Activated CD8-positive, alpha-beta T cell treated with anti-CD3 and anti-CD28 coated beads, Interleukin-2, amount 10 ng/mL, durations not matched to agents 7 days and 5 days (primary cell): ENCODE measurements at places on chromosomes 6 and 20. TPM values are rescaled to one million over a fixed set of nuclear protein-coding genes. Genes with fewer than 3 reads are reported as not detected.

- H3K4me3 ChIP-seq = no peak overlapping the region
- no peak for DNase-seq
- peaks cover 11% of the 10 kb centered on the region for H3K27me3 ChIP-seq
- no peak overlapping the region for H3K27ac ChIP-seq
- no peaks in the 10 kb centered on the region for H3K4me1 ChIP-seq
These were observed 90.2 kb downstream of the DLGAP4 start for GRCh38 chr20:36396340-36396739.

GRCh38 chr6:131292145-131292938 lies 157.1 kb downstream of the AKAP7 start:
- no peaks in the 10 kb centered on the region for H3K27me3 ChIP-seq
- peaks cover 5% of the 10 kb centered on the region for H3K36me3 ChIP-seq
- H3K4me3 ChIP-seq = no peak overlapping the region
- peaks cover 12% of the 10 kb centered on the region for H3K4me1 ChIP-seq
- H3K27ac ChIP-seq = peak overlapping the region; percentile 23

GRCh38 chr20:51182571-51182970 lies 159.7 kb upstream of the KCNG1 start:
- no peaks in the 10 kb centered on the region for H3K4me1 ChIP-seq
- peaks cover 15% of the 10 kb centered on the region for H3K27me3 ChIP-seq
- no peak for DNase-seq
- no peak overlapping the region for H3K4me3 ChIP-seq

DNA sequence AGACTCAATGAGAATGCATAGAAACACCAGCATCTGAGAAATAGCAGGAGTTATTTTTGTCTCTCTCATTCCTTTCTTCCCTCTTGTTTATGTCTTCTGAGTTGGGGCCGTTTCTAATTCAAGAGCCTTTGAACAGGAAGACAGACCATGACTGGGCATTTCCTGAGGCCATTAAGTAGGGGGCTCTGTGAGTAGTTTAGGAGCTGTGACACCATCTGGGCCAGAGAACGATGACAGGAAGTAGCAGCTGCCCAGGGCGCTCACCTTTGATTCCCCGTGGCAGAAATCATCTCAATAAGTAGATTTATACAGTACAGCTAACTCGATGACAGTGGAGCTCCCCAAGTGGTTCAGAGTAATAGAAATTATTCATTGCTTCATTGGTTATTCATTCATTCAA lies 298.4 kb upstream of the PLN start:
- H3K4me3 ChIP-seq = no peak overlapping the region

DNA sequence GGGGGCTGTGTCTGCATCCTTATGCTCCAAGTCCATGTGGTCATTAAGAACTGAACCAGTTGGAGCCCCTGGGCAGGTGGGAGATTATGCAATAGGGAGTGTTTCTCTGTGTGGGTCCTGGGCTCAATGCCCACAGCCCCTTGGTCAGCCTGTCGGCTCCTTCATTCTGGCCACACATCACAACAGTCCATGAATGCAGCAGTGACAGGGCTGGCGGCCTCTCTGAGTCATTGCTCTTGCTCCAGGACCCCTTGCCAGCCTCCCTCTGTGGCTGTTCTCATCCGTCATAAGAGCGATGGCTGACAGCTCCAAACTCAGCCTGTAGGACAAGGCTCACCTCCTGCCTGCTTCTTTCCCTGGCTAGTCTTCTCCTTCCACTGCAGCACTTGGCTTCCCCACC lies 609.5 kb upstream of the CDH4 start:
- H3K4me1 ChIP-seq = no peaks in the 10 kb centered on the region
- H3K4me3 ChIP-seq = no peak overlapping the region

DNA sequence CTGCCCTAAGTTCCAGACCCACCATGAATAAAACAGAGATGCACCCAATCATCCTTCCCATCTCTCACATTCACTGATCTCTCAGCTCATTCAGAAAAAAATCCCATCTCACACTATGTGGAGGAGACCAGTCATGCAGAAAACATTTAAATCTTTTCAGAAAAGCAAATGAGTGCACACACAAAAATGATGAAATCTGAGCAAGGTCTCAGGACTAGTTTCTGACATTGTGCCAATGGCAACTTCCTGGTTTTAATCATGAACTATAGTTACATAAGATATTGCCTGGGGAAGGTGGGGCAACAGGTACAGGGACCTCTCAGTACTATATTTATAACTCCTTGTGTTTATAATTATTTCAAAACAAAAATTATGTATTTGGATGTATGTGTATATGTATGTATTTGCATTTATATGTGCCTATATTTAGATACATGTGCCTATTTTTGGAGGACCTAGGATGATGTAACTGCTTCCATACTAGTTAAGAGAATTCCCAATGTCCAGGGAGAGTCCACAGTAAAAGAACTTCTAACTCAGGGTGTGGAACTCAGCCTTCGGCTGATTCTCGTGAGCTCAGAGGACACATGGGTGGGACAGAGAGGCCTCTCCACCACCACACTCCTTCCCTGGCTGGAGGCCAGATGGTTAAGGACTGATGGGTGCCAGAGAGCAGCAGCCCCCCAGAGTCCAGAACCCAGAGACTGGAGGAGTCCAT lies 71.7 kb upstream of the MAP3K4 start:
- no peak for DNase-seq
- H3K27ac ChIP-seq = no peak overlapping the region
- H3K27me3 ChIP-seq = no peaks in the 10 kb centered on the region
- no peak overlapping the region for H3K4me3 ChIP-seq
- H3K36me3 ChIP-seq = no peaks in the 10 kb centered on the region

- peaks cover 6% of the 10 kb centered on the region for H3K27me3 ChIP-seq
- DNase-seq = no peak
- no peaks in the 10 kb centered on the region for H3K4me1 ChIP-seq
- no peak overlapping the region for H3K4me3 ChIP-seq
These were observed 18.7 kb downstream of the SRXN1 start for GRCh38 chr20:634148-634925.

- no peaks in the 10 kb centered on the region for H3K36me3 ChIP-seq
- H3K4me1 ChIP-seq = no peaks in the 10 kb centered on the region
- no peak overlapping the region for H3K27ac ChIP-seq
- H3K4me3 ChIP-seq = no peak overlapping the region
These were observed 313.2 kb downstream of the TFAP2A start for GRCh38 chr6:10101551-10102252.

DNA sequence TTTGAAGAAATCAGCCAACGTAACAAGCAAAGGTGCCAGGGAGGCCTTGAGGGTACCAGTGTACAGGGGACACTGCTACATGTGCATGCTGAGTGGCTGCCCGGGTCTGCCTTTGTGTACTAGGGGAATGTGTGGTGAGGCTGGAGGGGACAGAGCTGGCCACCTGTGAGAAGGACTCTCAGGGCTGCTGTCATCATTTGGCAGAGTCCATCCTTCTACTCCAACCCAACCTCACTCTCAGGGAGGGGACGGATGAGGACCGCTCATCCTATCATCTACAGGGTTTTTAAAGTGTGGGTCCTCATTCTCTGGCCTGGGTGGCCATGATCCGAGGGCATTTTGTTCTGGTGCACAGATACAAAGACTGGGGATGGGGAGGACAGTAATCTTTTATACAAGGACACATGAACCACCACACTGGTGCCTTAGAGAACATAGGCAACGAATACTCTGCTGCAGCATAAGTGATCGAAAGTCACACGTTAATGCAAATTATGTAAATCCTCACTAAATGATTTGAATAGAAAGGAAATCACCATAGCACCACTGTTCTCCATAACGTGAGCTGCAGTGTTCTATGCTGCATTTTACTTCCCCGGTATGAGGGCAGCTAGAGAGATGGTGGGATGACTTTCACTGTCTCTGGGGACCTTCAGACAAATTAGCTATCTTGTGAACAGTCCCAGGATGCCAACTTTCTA lies 181.4 kb downstream of the GMPR start:
- H3K27me3 ChIP-seq = no peaks in the 10 kb centered on the region
- DNase-seq = no peak
- H3K27ac ChIP-seq = peak overlapping the region; percentile 95
- peaks cover 46% of the 10 kb centered on the region for H3K4me1 ChIP-seq
- peaks cover 15% of the 10 kb centered on the region for H3K36me3 ChIP-seq

DNA sequence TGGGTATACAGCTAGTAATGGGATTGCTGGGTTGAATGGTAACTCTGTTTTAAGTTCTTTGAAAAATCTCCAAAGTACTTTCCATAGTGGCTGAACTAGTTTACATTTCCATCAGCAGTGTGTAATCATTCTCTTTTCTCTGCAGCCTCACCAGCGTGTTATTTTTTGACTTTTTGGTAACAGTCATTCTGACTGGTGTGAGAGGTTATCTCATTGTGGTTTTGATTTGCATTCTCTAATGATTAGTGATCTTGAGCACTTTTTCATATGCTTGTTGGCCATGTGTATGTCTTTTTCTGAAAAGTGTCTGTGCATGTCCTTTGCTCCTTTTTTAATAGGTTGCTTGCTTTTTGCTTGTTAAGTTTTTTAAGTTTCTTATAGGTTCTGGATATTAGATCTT lies 194.2 kb upstream of the PHACTR1 start:
- no peaks in the 10 kb centered on the region for H3K36me3 ChIP-seq
- H3K4me1 ChIP-seq = no peaks in the 10 kb centered on the region
- H3K4me3 ChIP-seq = no peak overlapping the region
- peaks cover 3% of the 10 kb centered on the region for H3K27me3 ChIP-seq

DNA sequence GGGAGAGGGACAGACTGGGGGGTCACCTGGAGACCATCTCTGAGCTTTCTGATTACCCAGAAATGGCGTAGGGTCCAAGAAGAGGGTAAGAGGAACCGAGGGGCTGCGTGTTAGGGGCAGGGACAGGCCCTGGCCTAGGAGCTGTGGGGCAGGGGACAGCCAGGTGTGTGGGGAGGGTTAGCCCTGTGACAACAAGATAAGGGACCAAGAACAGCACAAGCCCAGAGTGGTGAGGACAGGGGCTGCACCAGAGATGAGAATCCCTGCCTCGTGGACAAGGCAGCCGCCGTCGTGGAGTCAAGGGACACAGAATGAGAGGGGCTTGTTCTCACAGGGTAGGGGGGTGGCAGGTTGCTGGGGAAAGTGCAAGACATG lies 449 bp upstream of the AVP start:
- no peak for DNase-seq
- no peaks in the 10 kb centered on the region for H3K36me3 ChIP-seq
- H3K4me1 ChIP-seq = peaks cover 9% of the 10 kb centered on the region

The TMX4 gene
- 31.6 TPM for total RNA-seq

The CTAGE9 gene
- not detected for total RNA-seq
